Vagina (tissue), 2 donors: ENCODE measurements at places on chromosomes 4 and X. TPM values are rescaled to one million over a fixed set of nuclear protein-coding genes. Genes with fewer than 3 reads are reported as not detected.

DNA sequence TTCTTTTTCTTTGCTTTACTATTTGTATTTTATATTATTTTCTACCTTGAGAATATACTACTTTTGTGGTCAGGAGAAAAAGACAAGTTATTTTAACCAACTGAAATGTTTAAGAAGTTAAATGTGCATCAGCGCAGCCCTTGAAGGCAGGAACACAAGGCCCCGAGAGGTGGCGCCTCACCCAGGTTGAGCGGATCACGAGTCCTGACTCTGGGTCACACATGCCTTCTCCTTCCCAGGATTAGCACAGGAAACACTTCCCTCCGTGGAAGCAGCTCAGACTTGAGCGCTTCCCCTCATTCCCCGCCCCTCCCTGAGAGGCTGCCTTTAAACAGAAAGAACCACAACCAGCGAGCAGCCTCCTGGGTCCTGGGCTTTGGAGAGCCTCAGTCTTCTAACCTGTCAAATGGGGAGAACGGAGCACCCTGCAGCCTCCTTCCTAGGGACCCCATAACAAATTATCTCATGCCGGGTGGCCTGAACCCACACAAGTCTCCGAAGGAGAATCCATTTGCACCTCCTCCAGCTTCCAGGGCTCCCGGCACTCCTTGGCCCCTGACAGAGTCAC lies 217.6 kb downstream of the AFAP1 start:
- no peaks in the 10 kb centered on the region for H3K27me3 ChIP-seq
- H3K36me3 ChIP-seq: no peaks in the 10 kb centered on the region
- H3K27ac ChIP-seq: no peak overlapping the region
- H3K4me1 ChIP-seq: no peaks in the 10 kb centered on the region
- H3K4me3 ChIP-seq: no peak overlapping the region

Gene HEPH
- total RNA-seq: 8.6 TPM

Gene FRG2
- not detected for total RNA-seq

Gene CT45A2
- not detected for total RNA-seq

Gene MAP7D2
- 0.98 TPM for total RNA-seq

- H3K36me3 ChIP-seq: no peaks in the 10 kb centered on the region
- no peak for DNase-seq
- no peak overlapping the region for H3K4me3 ChIP-seq
- no peaks in the 10 kb centered on the region for H3K27me3 ChIP-seq
- H3K27ac ChIP-seq: no peak overlapping the region
- H3K4me1 ChIP-seq: peaks cover 10% of the 10 kb centered on the region
Observed at GRCh38 chr4:145315811-145316225, 135.4 kb upstream of the OTUD4 start.
